ENCODE measurements at places on chromosomes 5 and 9.

- H3K27ac ChIP-seq = no peak overlapping the region
- no peaks in the 10 kb centered on the region for H3K36me3 ChIP-seq
- DNase-seq = no peak
- H3K4me1 ChIP-seq = no peaks in the 10 kb centered on the region
- H3K27me3 ChIP-seq = peaks cover 9% of the 10 kb centered on the region
Measured at GRCh38 chr9:133839822-133840329, 101.7 kb upstream of the SARDH start.

DNA sequence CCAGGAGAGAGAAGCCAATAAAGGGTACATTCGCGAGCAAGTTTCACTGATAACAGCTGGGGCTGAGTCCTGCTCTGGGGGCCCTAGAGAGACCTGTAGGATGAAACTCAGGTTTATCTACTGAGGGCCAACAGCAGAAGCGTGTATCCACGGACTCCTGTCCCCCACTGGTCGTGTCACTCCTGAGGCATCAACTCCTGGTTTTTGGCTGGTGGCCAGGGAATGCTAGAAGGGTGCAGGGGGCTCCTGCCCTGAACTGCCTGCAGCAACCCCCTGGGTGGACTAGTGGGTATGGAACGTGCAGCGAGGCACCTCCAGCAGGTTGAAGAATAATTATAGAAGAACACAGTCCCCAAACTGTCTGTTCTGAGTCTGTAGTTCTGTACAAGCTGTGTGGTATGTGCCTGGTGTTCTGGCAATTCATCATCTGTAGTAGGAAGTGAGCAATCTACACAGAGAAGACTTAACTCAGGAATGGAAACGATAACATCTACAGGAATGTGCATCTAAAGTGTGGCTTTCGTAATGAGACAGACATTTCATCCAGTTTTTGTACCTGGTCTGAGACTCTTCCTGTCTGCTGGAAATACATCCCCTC is 64.5 kb upstream of the GNA14 start:
- no peaks in the 10 kb centered on the region for H3K27me3 ChIP-seq
- DNase-seq = no peak
- no peak overlapping the region for H3K27ac ChIP-seq

GRCh38 chr5:96651948-96652753 is 10.0 kb upstream of the CAST start:
- H3K36me3 ChIP-seq = no peaks in the 10 kb centered on the region
- peaks cover 8% of the 10 kb centered on the region for H3K4me1 ChIP-seq
- H3K27ac ChIP-seq = no peak overlapping the region

- H3K27me3 ChIP-seq = no peaks in the 10 kb centered on the region
- H3K4me3 ChIP-seq = no peak overlapping the region
- no peak overlapping the region for H3K27ac ChIP-seq
- peaks cover 44% of the 10 kb centered on the region for H3K36me3 ChIP-seq
- DNase-seq = no peak
Measured at GRCh38 chr9:100186356-100186755, 87.3 kb downstream of the INVS start.

- H3K36me3 ChIP-seq = no peaks in the 10 kb centered on the region
- H3K27me3 ChIP-seq = peaks cover 37% of the 10 kb centered on the region
- H3K4me1 ChIP-seq = peaks cover 8% of the 10 kb centered on the region
- no peak overlapping the region for H3K4me3 ChIP-seq
- peak; percentile 66 for DNase-seq
Measured at GRCh38 chr9:97386733-97387503, 25.0 kb upstream of the TDRD7 start.

DNA sequence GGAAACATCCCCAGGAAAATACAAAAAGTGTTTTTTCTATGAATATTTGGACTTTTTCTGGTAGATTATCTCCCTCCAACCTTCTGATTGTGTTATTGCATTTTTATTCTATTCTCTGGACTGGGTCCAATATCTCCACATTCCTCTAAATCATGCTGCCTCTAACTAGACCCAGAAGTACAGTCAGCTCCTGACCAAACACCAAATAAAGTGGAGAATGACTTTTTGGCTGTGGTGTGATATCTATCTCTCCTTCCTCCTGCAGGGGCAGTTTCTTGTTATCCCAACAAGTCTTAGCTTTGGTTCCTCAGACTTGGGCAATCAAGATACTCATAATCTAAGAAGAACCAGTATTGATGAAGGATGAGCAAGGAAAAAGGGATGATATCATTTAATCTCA is 3.2 kb upstream of the RAI14 start:
- H3K4me1 ChIP-seq = peaks cover 17% of the 10 kb centered on the region
- no peak overlapping the region for H3K27ac ChIP-seq
- peaks cover 33% of the 10 kb centered on the region for H3K27me3 ChIP-seq
- H3K4me3 ChIP-seq = no peak overlapping the region

GRCh38 chr5:134492568-134492967 is 32.9 kb upstream of the JADE2 start:
- H3K36me3 ChIP-seq = no peaks in the 10 kb centered on the region
- no peak for DNase-seq
- no peaks in the 10 kb centered on the region for H3K27me3 ChIP-seq
- no peak overlapping the region for H3K4me3 ChIP-seq
- peak overlapping the region; percentile 57 for H3K27ac ChIP-seq
- H3K4me1 ChIP-seq = no peaks in the 10 kb centered on the region

GRCh38 chr5:5154733-5155132 is 14.6 kb downstream of the ADAMTS16 start:
- H3K4me3 ChIP-seq = no peak overlapping the region
- H3K36me3 ChIP-seq = no peaks in the 10 kb centered on the region
- H3K27ac ChIP-seq = no peak overlapping the region
- peaks cover 1% of the 10 kb centered on the region for H3K4me1 ChIP-seq
- no peak for DNase-seq

GRCh38 chr5:1053391-1054017 is 44.9 kb downstream of the NKD2 start:
- H3K27ac ChIP-seq = no peak overlapping the region
- no peaks in the 10 kb centered on the region for H3K27me3 ChIP-seq
- no peaks in the 10 kb centered on the region for H3K4me1 ChIP-seq
- H3K36me3 ChIP-seq = no peaks in the 10 kb centered on the region
- DNase-seq = no peak

DNA sequence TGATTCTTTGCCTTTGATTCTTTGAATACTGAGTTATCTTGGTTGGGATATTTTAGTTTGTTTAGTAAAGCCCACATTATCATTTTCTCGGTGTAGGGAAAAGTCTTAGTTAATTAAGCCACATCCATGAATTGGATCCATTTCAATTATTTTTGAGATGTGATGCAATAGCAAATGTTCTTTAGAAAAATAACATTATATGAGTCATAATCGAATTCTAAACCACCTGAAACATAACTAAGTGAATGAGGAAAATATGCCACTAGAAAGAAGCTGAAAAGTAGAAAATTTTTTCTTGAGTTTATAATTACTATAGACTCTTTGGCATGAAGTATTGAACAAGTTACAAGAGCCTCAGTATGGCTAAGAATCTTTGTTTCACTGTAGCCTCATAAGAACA is 17.5 kb upstream of the CCDC192 start:
- no peaks in the 10 kb centered on the region for H3K27me3 ChIP-seq
- H3K4me3 ChIP-seq = no peak overlapping the region
- H3K27ac ChIP-seq = no peak overlapping the region
- no peaks in the 10 kb centered on the region for H3K4me1 ChIP-seq
- DNase-seq = no peak

- no peak for DNase-seq
- no peak overlapping the region for H3K4me3 ChIP-seq
- H3K36me3 ChIP-seq = no peaks in the 10 kb centered on the region
- peaks cover 5% of the 10 kb centered on the region for H3K4me1 ChIP-seq
- H3K27me3 ChIP-seq = peaks cover 3% of the 10 kb centered on the region
Measured at GRCh38 chr5:155885199-155885598, 441.8 kb upstream of the SGCD start.

DNA sequence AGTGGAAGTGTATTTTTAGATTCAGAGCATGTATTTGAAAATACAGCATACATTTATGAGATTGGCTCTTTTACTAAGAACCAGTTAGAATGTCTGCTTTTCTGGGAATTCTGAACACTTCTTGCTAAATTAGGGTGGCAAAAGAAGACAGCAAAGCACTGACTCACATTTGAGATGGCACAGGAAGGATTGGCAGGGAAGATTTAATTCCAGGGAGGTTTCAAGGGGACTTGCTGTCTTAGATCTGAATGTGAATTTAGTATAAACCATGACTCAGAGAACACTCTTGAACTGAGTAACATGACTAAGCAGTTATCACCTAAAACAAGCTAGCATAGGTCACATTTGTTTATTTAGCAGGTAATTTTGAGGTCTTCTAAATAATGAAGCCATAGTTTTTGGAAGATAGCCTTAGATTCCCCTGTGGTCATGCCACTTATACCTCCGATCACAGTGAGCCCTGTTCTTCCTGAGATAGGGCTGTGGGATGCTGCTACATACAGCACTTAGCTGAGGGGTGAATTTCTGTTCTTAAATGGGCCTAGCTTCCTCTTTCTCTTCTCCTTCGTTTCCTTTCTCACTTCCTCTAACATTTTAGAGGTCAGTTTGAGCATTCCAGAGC is 173.8 kb downstream of the PCSK1 start:
- H3K36me3 ChIP-seq = no peaks in the 10 kb centered on the region
- H3K4me3 ChIP-seq = no peak overlapping the region
- no peak overlapping the region for H3K27ac ChIP-seq
- H3K27me3 ChIP-seq = peaks cover 2% of the 10 kb centered on the region
- DNase-seq = no peak
- H3K4me1 ChIP-seq = peaks cover 10% of the 10 kb centered on the region

DNA sequence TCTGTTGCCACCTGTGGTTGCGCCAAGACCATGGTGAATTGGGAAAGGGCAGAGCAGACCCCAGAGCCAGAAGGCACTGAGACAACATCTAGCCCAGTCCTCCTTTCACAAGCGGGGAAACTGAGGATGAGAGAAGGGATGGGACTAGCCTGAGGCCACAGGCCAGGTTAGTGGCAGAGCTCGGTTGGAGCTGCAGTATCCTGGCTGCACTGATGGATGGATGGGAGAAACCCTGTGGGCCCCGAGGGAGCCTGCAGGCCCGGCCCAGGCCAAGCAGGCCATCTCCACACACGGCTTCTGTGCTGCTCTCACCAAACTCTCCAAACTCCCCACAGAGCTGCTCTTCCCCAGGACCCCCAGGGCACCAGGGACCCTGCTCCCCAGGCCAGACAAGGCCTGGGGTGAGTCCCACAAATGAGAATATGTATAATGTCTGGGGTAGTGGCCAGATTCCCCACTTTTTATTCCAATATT is 60.2 kb downstream of the TSTD2 start:
- H3K4me3 ChIP-seq = no peak overlapping the region
- H3K27me3 ChIP-seq = peaks cover 1% of the 10 kb centered on the region
- no peak overlapping the region for H3K27ac ChIP-seq
- no peak for DNase-seq
- peaks cover 17% of the 10 kb centered on the region for H3K4me1 ChIP-seq
- H3K36me3 ChIP-seq = no peaks in the 10 kb centered on the region

- no peaks in the 10 kb centered on the region for H3K4me1 ChIP-seq
- H3K36me3 ChIP-seq = no peaks in the 10 kb centered on the region
- H3K4me3 ChIP-seq = no peak overlapping the region
- H3K27ac ChIP-seq = no peak overlapping the region
- DNase-seq = no peak
Measured at GRCh38 chr9:4097515-4097914, 202.4 kb downstream of the GLIS3 start.

DNA sequence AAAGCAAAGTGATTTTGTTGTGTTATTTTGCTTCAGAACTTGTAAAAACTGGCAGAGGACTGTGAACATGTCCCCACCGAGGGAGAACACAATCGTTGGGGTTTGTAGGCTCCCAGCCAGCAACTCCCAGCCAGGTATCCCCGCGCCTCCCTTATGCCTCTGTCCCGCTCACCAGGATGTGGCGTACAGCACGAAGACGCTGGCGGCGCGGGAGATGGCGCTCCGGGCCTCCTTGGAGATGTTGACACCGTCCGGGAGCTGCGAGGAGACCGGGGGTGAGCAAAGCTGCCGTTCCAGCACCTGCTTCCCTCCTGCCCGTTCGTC is 630 bp downstream of the POLE3 start:
- no peaks in the 10 kb centered on the region for H3K27me3 ChIP-seq
- peaks cover 34% of the 10 kb centered on the region for H3K4me1 ChIP-seq
- peak overlapping the region; percentile 98 for H3K4me3 ChIP-seq
- H3K27ac ChIP-seq = peak overlapping the region; percentile 100

DNA sequence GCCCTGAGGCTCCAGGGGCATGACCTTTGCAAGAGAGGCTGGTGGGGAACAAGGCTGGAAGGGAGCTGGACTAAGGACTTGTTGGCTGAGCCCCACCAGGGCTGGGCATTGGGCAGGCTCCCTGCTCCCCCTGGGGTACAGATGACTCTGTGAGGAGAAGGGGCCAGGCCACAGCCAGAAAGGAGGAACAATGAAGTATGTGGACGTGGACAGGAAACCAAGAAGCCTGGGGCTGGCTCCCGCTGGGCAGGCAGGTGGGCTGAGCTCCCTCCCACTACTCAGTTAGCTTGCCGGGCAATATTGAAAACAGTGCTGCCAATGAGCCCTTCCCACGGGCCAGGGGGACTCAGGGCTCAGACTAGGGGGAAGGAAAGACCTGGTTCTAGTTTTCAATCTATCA is 66.1 kb upstream of the SPTLC1 start:
- H3K27me3 ChIP-seq = no peaks in the 10 kb centered on the region
- no peak overlapping the region for H3K27ac ChIP-seq
- DNase-seq = no peak
- no peak overlapping the region for H3K4me3 ChIP-seq

- no peaks in the 10 kb centered on the region for H3K36me3 ChIP-seq
- H3K27ac ChIP-seq = no peak overlapping the region
- DNase-seq = no peak
- H3K27me3 ChIP-seq = peaks cover 7% of the 10 kb centered on the region
- no peaks in the 10 kb centered on the region for H3K4me1 ChIP-seq
Measured at GRCh38 chr5:148314187-148314586, 2.0 kb downstream of the SPINK7 start.

DNA sequence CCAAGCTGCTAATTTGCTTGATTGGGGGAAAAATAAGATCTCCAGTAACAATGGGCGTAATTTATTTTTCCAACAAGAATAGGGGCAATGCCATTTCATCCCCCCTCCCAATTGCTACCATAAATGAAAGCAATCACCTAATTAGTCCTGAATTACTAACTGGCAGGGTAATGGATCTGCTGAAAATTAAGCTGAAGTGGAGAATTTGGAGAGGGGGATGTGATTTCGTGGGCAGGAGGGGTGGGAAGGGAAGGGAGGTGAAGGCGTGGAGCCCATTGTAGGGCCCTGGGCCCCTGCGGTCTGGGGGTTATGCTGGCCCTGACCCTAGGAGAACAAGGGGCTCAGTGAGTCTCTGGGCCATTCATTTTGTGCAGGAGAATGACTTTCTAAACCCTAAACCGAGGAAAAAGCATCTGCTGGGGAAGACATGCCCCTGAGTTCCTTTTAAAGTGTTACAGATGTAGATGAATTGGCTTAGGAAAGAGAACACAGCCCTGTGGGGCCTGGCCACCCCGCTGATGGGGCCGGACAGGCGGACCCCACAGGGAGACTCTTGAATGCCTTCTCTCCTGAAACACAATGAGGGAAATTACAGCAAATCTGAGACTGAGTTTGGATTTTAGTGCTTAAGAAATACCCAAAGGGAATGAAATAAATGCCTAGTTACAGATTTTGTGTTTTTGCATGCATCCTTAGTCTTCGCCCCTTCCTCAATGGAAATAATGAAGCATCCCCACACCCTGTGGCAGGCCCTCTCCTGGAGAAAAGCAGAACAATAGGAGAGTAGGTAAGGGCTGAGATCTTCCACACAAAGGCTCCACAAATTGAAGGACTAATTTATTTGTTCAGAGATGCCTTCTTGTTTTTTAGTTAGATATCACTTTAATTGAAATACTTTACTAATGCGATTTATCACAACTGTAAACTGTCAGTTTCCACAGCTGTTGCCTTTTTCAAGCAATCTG is 143.2 kb downstream of the PSAT1 start:
- no peak overlapping the region for H3K4me3 ChIP-seq
- no peak for DNase-seq
- no peak overlapping the region for H3K27ac ChIP-seq
- H3K4me1 ChIP-seq = peaks cover 8% of the 10 kb centered on the region
- H3K36me3 ChIP-seq = no peaks in the 10 kb centered on the region

Data from naive thymus-derived CD8-positive, alpha-beta T cell (primary cell).